NCI-H2171 treated with DMSO at 0.1 percent for 48 hours (cell line): ENCODE measurements at places on chromosomes 7 and 10.

- DNase-seq: no peak
Observed at GRCh38 chr10:49053053-49053997, 62.0 kb downstream of the VSTM4 start.

- no peak for DNase-seq
Observed at GRCh38 chr10:3757638-3758490, 27.1 kb downstream of the KLF6 start.

GRCh38 chr7:25842201-25842733 lies 309.7 kb upstream of the NFE2L3 start:
- no peak for DNase-seq

DNA sequence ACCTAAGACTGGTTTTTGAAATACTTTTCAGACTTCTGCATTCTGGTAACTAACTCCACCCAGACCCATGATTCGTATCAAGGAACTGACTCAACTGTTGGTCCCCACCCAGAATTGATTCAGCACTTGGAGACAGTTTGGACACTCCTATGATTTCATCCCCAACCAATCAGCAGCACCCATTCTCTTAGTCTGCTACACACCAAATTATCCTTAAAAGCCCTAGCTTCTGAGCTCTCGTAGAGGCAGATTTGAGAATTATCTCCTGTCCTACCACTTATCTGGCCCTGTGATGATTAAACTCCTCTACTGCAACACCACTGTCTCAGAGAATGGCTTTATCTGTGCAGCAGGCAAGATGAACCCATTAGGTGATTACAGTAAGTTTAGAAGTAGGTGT lies 7.7 kb upstream of the GSTO1 start:
- DNase-seq: no peak

GRCh38 chr10:7424315-7424714 lies 13.5 kb upstream of the SFMBT2 start:
- no peak for DNase-seq

GRCh38 chr7:88363249-88363648 lies 56.6 kb upstream of the STEAP4 start:
- no peak for DNase-seq

GRCh38 chr7:132713893-132714292 lies 137.6 kb upstream of the PLXNA4 start:
- DNase-seq: no peak

DNA sequence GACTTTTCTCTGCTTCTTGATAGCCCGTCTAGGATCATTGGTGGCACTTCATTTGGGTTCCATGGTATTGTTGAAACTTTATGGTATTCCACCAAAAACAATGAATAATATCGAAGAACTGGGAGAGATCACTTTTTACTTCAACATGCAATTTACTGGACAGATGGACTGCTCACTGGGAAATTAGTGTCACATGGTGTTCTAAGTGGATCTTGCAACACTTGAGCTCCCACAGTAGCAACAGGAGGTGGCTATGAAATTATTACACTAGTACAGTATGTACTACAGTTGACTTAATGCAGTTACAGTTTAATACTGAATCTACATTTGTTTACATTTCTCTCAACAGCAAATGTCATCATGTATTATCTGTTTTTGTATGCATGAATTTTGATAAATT lies 997.3 kb downstream of the REEP3 start:
- DNase-seq: peak; percentile 13

DNA sequence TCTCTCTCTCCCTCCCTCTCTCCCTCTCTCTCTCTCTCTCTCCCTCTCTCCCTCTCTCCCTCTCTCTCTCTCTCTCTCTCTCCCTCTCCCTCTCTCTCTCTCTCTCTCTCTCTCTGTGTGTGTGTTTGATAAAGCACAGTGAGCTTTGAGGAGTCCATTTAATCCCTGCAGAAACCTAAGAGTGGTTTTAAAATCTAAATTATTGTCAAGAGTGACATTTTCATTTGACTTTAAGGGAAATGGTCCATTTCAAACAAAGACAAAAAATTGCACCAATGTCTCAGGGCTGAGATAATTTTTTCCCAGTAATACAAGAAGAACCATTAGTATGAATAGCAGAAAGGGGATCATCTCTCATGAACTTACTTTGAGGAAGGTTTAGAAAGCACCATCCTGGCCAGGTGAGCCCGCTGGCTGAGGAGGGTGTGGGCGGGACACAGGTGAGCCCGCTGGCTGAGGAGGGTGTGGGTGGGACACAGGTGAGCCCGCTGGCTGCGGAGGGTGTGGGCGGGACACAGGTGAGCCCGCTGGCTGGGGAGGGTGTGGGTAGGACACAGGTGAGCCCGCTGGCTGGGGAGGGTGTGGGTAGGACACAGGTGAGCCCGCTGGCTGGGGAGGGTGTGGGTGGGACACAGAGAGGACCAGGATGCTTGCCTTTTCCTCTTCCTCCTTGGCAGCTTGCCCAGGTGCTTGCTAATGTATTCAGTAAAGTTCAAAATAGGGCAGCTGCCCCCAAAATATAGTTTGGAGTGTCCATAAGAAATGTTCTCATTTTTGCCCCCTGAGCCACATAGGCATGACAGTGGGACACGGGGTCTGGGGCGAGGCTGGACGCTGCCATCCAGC lies 125.0 kb downstream of the DNAJB6 start:
- DNase-seq: no peak

- DNase-seq: no peak
Observed at GRCh38 chr10:122285506-122286444, 14.7 kb downstream of the BTBD16 start.

- no peak for DNase-seq
Observed at GRCh38 chr10:974785-975074, 13.5 kb upstream of the GTPBP4 start.

DNA sequence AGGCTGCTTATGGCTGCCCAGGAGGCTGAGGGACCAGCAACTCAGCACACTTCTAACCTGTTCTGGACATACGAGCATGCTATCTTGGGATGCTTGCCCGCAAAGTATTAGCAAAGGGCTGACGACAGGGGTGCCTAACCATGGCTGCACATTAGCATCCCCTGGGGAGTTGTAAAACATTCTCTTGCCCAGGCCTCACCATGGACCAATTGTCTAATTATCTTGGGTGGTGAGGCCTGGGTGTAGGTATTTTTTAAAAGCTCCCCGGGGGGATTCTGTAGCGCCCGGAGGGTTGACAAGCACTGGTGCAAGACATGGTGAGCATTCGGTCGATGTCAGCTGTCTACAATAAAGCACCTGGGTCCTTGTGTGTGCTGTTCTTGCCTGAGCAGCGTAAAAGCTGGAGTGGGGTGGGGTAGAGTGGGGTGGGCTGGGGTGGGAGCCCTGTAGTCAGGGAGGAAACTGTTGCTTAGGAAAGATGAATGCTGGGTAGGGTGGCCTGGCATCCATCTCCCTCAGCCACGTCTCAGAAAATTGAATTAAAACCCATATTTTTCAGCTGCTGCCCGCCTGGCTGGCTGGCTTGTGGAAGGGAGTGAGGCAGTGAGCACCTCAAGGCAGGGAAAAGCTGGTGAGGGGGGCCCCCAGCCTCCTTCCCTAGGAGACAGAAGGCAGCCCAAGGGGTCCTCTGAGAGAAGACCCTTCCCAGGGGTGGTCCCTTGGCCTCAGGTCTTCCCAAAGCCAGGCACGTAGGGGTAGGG lies 2.9 kb upstream of the ADCYAP1R1 start:
- no peak for DNase-seq

DNA sequence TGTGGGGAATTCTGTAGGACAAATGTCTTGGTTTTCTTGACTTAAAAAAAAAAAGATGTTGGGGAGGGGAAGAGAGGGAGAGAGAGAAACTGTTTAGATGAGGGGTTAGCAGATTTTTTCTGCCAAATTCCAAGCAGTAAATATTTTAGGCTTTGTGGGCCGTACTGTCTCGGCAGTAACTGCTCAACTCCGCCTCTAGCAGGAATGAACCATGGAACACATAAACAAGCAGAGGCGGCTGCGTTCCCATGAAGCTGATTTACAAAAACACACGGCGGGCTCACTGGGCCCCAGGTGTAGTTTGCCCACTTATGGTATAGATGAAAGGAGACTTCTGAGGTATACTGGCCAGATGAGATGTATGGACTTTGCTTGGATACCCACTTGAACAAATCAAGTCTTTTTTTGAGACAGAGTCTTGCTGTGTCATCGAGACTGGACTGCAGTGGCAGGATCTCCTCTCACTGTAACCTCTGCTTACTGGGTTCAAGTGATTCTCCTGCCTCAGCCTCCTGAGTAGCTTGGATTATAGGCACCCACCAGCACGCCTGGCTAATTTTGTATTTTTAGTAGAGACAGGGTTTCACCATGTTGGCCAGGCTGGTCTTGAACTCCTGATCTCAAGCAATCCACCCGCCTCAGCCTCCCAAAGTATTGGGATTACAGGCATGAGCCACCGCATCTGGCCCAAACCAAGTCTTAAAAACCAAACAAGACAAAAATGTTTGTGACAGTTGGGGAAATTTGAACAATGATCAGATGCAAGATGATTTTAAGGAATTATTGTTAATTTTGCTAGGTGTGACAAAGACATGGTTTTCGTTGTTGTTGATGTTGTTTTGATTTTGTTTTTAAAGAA lies 9.7 kb upstream of the ADAMTS14 start:
- DNase-seq: no peak

- no peak for DNase-seq
Observed at GRCh38 chr7:88689821-88690220, 69.7 kb upstream of the ZNF804B start.

DNA sequence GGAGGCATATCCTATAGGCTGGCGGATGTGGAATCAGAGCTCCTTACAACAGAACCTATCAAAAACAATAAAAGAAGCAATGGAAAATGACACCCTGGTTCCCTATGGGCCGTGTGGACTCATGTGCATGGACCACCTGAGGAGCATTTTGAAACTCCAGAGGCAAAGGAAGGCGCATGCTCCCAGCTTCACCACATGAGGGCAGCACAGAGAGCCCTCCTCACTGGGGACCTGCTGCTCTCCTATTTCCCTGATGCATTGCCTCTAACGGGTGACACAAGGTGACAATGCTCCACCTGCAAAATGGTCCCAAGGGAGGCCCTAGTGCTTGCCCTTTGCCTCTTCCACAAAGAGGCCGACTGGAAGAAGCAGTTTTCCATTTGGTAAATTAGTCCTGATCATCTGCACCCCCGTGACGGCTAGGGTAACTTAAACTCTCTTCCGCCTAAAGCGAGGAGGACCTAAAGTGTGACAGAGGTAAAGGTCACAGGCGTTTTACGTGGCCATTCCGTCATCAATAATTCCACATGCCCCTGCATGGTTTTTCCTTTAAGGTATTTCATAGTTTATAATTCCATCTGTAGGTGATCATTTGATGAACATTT lies 67.7 kb downstream of the GPAM start:
- peak; percentile 28 for DNase-seq

GRCh38 chr10:33273295-33274002 lies 61.0 kb downstream of the NRP1 start:
- DNase-seq: peak; percentile 88

DNA sequence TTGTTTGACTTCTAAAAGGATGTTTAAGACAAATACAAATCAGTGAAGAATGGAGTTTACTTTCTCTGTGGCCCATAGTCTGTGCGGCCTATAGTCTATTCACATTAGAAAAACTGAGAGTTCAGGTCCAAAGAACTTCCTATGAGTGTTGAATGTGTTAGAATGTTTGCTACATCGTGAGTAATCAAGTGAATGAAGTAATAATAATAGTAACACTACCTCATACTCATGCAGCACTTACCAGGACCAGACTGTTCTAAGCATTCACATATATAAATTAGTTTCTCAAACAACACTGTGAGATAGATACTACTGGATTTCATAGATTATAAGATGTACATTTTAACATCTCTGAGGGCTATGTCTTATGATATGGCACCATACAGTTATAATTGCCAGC lies 70.4 kb downstream of the RALA start:
- DNase-seq: no peak

DNA sequence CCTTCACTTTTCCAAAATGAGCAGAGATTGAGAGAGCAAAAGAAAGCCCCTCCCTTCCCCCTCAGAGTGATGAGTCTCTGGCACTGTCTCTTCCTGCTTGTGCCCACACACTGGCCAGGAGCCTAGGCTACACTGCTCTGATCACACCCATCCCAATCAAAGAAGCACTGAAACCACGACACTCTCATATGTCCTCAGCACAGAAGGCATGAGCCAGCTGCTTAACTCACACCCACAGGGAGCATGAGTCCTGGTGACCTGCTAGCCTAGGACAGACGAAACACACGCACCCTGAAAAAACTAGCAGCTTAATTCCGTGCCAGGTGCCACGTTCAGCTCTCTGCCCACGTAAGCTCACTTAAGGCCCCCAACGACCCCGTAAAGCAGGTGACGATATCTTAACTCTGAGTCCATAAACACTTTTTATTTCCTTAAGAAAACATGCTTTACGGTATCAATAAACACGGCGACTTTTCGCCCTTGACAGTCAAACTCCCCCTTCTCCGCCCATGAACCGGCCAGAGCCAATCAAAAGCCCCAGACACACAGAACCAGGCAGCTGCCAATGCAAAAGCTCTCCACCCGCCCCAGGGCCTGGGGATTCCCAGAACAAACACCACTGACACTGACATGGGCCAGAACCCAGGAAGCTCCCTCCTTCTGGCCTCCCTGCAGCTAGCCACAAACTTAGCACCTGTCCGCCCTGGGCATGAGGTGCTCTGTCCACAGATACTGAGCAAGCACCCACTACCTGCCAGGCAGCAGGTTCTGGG lies 69.0 kb downstream of the TNRC18 start:
- no peak for DNase-seq

DNA sequence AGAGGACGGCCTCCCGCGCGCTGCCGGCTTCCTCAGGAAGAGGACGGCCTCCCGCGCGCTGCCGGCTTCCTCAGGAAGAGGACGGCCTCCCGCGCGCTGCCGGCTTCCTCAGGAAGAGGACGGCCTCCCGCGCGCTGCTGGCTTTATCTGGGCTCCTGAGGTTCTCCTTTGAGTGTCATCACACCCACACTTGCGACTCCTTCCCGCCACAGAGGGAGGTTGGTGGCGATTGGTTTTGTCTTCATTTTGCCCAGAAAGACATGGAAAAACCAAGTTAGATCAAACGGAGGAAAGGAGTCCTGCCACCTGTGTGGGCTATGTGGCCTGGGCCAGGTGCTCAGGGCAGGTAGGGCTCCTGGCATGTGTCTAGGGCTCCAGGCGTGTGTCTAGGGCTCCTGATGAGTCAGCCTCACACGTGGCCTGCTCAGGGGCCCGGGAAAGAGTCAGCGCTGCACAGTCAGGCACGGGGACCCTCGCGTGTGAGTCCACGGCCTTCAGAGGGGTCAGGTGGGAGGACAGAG lies 138.0 kb downstream of the VIPR2 start:
- DNase-seq: no peak
